Activated naive CD4-positive, alpha-beta T cell treated with Interleukin-2 at 50 U/mL for 16 hours (primary cell): ENCODE measurements at places on chromosomes 16 and 17.

DNA sequence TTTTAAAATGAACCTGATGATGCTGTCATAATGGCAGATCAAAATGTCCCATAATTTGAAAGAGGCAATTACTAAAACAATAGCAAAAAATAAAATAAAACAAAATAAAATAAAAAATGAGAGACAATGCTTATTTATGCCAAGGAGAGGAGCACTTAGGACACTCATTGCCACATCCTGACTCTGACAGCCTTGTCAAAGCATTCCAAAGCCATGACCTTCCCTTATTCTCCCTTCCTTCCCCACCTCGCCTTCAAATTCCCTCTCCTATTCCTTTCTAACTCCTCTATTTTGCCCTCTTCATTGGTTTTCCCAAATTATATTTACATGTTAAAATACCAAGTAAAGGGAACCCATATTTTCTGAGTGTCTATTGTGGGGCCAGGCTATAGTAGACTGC lies 220.0 kb downstream of the CDH13 start:
- no peak for DNase-seq

DNA sequence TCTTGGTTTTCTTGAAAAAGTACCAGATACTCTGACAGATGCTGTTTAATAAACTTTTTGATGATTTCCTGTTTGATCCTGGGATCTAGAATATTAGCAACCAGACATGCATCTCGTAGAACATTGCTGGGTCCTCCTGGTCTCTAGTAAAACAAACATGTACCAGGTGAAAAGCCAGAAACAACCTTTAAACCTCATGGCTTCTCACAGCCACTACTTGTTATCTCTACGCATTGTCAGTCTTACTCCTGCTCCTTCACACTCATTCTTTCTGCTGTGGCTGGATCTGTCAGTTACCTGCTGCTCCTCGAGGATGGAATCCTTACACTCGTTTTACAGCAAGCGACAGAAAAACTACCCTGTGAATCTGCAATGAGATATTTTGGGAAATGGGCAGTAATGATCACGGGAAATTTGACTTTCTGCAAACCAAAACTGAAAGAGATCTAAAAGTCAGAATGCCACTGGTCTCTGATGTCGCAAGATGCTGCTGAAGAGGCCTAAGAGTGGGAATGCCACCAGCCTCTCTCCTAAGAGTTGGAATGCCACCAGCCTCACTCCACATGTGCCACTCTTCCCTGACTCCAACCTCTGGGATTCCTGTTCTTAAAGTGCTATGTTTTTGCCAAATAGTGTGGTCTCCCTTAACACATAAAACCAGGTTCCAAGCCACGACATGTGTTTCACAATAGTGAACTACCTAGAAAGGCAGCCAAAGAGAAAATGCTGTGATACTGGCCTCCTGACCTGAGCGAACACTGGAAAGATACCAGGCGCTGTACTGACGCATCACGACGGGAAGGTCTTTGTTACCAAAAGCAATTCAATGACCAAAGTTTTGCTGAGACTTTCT lies 86.3 kb downstream of the VPS53 start:
- DNase-seq, result no peak

DNA sequence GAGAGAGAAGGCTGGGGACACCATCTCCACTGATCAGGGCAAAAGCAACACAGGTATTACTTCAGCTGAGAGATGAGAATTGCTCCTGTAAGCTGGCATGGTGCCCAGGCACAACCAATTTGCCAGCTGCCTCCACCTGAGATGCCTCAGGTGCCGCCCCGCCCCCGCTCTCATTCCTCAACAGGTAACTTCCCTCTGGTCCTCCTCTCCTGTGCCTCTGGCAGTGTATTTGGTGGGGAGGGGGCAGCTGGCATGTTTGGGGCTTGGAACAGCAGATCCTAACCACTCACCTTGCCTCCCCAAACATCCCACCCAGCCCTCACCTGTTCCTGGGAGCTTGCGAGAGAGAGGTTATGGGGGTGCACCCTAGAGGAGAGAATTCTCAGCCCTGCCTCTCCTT lies 2.9 kb upstream of the SRCIN1 start:
- no peak for DNase-seq

DNA sequence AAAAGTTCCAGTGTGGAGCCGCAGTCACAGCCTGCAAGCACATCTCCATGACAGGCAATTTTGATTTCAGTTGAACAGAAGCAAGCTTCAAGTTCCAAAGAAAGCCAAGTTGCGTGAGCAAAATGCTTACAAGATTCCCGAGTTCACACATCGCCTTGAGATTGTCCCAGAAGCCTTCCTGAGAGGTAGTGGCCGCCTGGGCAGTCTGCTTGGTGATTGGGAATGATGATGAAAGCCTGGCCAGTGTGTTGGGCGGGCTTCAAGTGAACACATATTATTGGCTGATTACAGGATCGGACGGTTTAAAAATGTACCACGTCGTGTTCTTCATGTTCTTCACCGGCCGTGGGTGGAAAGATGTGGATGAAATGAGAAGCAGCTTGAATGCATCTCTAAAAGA lies 185.5 kb downstream of the FOXL1 start:
- no peak for DNase-seq
